Substantia nigra (tissue), 51 donors: ENCODE measurements at places on chromosomes 13 and 19.
A peak's percentile ranks its signal among the peaks of the same experiment; 100 is the strongest.

GRCh38 chr19:927780-928401 lies 2.1 kb downstream of the ARID3A start:
- DNase-seq: no peak

- no peak for DNase-seq
Observed at GRCh38 chr19:48906324-48906723, 6.2 kb downstream of the NUCB1 start.

DNA sequence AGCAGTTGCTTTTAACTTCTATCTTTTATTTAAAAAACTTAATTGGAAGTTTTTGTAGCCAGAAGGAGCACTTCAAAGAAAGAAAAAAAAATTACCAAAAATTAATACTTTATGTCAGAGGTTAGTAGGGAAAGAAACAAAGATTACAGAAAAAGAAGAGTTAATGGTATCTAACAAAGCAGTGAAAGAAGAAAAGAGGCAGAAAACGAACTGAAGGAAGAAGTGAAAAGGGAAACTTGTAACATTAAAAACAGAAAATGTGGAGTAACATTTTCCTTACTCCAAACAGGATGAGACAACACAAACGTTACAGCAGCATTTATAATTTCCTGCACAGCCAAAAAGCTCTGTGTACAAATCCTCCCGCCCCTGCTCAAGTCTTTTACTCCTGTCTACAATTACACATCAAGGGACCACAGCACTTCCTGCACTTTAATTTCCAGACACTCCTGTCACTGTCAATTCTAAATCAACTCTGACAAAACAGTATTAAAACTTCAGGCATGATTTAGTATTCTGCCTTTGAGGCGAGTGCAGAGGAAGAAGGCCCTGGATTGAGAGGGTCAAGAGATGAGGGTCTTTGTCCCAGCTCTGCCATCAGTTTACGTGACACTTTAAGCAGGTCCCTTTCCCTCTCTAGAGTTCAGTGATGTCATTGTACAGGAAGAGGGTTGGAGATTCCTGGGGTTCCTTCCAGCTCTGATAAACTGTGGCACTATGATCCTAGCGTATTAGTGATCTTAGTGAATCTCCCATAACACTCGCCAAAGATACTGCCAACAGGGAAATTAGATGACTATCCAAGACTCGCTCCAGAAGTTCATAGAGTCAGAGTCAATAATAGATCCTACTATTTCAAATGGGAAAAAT lies 53.2 kb upstream of the LSM14A start:
- DNase-seq: no peak

GRCh38 chr13:99448546-99448945 lies 52.7 kb upstream of the TM9SF2 start:
- no peak for DNase-seq

GRCh38 chr13:52010890-52011631 lies at the start of gene ATP7B:
TSS of gene ATP7B (minus strand) at chr13:52011450. CDS start at chr13:52011337, 113 bp downstream.
- DNase-seq: peak; percentile 44
